Ovary (tissue), 10 donors: ENCODE measurements at places on chromosomes 7 and 10.

DNA sequence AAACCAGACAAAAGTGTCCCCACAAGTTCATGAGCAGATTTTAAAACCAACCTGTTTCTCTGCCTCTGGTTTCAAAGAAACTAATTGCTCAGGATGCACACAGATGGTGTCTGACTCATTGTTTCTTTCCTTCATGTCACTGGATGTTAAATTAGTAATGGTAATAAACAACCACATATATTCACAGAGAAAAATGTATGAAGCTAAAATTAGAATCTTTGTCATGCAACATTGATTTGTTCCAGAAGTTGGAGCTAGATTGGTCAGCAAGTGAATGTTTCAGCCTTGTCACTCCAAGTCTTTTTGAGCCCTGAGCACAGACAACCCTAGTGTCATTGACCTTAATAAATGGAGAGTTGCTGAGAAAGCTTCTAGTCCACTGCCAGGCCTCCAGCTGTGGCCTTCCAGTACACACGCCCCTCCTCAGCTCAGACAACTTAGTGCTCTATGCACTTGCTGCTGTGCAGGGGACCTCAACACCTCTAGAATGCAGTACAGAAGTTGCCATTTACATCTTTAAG lies 175.9 kb downstream of the CCDC71L start:
- no peaks in the 10 kb centered on the region for H3K4me1 ChIP-seq
- no peak for DNase-seq
- no peaks in the 10 kb centered on the region for H3K36me3 ChIP-seq
- no peak overlapping the region for H3K4me3 ChIP-seq
- H3K27me3 ChIP-seq = no peaks in the 10 kb centered on the region
- H3K27ac ChIP-seq = no peak overlapping the region

DNA sequence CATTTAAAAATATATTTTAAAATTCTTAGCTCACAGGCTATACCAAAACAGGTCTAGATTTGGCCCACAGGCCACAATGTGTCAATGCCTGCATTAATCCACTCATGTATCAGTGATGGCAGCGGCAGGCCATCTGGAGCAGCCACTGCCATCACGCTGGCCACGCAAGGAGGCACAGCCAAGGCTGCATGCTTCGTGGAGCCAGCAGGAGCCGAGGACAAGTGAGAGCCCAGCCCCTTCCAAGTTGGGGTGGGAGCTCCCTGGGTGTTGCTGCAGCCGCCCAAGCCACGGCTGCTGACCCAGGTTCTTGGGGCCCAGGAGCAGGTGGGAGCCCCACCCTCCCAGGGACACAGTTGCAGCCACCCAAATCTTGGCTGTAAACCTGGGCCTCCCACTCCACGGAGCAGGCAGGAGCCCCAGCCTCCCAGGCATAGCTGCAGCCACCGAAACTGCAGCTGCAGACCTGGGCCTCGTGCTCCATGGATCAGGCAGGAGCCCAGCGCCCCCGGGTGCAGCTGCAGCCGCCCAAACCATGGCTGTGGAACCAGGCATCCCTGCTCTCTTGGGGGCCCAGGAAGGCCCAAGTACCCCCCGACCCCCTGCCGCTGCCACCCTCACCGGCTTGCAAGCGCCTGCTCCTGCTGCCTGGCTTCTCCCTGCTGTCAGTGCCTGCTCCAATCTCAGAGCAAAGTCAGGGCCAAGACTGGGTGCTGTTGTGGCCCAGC lies 87.3 kb upstream of the CACUL1 start:
- H3K36me3 ChIP-seq = no peaks in the 10 kb centered on the region
- no peak overlapping the region for H3K27ac ChIP-seq
- no peaks in the 10 kb centered on the region for H3K27me3 ChIP-seq

- no peak for DNase-seq
- H3K4me3 ChIP-seq = no peak overlapping the region
- H3K27me3 ChIP-seq = no peaks in the 10 kb centered on the region
- no peaks in the 10 kb centered on the region for H3K36me3 ChIP-seq
Measured at GRCh38 chr10:60555700-60556099, 166.0 kb upstream of the ANK3 start.

DNA sequence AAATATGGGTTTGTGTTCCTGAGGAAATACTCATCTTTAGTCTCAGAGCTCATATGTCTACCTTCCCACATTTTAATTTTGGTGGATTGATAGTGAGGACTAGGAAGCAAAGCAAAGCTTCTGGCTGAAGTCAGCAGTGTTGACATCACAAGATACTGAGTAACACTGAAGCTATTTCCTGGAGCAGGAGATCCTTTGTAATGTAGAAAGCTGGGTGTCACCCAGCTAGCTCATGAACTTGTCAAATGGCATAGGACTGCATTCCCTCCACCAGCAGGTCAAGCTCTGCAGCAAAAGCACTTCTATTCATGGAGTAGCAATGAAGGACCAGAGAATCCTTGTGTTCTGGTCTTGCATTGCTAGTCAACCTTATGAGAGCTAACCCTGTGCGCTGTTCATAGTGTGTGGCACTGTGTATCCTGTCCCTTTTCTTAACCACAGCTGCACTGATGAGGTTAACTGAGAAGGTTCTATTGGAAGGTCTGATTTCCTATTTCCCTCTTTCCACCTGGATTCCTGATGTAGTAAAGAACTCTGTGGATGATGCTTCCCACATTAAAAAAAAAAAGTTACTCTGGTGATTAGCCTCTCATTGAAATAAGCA lies 94.8 kb upstream of the ZNF804B start:
- H3K27ac ChIP-seq = no peak overlapping the region
- no peaks in the 10 kb centered on the region for H3K36me3 ChIP-seq
- H3K4me1 ChIP-seq = no peaks in the 10 kb centered on the region
- H3K4me3 ChIP-seq = no peak overlapping the region
- H3K27me3 ChIP-seq = no peaks in the 10 kb centered on the region

DNA sequence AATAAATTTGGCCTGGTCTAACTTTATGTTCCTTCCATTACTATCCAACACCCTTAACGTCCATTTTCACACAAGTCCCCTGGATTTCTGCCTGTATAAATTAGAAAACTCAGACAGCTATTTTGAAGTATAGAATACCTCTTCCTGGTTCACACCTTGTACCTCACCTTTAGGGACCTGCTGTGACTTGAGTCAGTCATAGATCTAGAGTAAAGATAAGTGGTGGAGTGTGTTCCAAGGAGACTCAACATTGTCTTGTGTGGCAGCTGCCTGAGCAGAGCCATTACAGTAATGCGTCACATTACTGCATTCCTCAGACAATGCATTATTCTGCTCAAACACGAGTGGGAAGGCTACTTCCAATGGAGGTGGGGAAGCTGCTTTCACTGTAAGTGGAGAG lies 513.9 kb downstream of the ADRA2A start:
- H3K4me1 ChIP-seq = no peaks in the 10 kb centered on the region
- H3K27ac ChIP-seq = no peak overlapping the region
- H3K36me3 ChIP-seq = no peaks in the 10 kb centered on the region
- H3K27me3 ChIP-seq = no peaks in the 10 kb centered on the region

DNA sequence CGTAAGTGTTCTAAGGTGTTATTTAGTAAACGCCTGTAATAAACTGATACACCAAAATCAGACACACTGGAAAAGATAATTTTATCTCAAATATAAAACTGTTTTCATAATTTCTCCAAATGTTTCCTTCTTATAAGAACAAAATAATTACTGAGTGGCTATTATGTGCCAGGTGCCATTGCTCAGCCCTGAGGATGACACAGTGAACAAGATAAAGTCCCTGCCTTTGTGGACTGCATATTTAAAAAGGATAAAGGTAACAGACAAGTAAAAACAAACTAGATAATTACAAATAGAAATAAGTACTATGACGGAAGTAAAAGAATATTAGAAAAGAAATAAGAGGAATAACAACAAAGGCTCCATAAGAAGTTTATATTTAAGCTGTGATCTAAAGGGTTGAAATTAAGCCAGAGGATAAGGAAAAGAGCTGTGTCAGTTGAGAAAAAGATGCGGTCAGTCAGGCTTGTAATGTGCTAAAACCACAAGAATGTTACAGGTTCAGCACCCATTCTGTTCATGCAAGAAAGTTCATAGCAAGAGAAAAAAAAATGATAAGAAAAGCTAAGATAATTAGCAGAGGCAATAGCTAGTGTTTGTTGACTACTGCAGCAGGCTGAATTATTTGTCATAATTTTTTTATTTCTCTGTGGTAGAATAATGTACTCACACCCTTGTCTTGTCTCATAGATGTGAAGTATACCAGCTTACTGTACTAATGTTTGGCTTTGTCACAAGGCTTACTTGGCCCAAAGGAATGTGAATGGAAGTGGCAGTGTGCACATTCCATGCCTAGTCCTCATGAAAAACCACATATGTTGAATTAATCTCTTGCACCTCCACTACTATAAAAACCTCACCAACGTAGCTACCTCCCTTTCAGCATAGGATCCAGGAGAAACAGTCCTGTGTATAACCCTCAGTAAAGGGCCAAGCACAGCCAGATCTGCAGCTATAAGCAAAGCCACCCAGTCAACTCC lies 75.1 kb downstream of the CRPPA start:
- no peak overlapping the region for H3K27ac ChIP-seq
- DNase-seq = no peak
- no peaks in the 10 kb centered on the region for H3K27me3 ChIP-seq
- H3K36me3 ChIP-seq = no peaks in the 10 kb centered on the region
- H3K4me1 ChIP-seq = no peaks in the 10 kb centered on the region
- H3K4me3 ChIP-seq = no peak overlapping the region
